Astrocyte (in vitro differentiated cells and primary cell): ENCODE measurements at places on chromosomes 6 and 20.
A peak's percentile ranks its signal among the peaks of the same experiment; 100 is the strongest.

DNA sequence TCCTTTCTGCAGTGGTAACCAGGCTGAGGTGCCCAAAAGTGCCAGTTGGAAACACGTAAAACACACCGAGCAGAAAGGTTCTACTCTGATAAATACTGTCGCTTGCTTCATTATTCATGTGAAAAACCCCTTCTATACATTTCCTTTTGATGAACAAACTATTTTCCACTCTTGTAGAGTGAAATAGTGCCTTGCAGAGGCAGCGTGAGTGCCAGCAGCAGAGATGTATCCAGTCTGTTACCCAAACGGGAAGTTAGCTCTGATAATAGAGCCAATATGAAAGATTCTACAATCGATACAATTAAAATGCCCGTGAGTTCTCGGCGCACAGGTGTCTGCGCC lies 1.5 kb downstream of the ZBTB46 start:
- no peak for DNase-seq

- no peak for DNase-seq
These were observed 206.7 kb upstream of the SULF2 start for GRCh38 chr20:47991875-47992488.

- DNase-seq: peak; percentile 35
These were observed 116.6 kb downstream of the CRYBG1 start for GRCh38 chr6:106477146-106477545.

GRCh38 chr6:112879920-112880413 lies 532.8 kb downstream of the RFPL4B start:
- peak; percentile 8 for DNase-seq
